Activated CD4-positive, alpha-beta T cell treated with anti-CD3 and anti-CD28 coated beads for 24 hours (primary cell): ENCODE measurements at places on chromosomes 7 and 10.

GRCh38 chr10:28798428-28798955, 121.2 kb downstream of the BAMBI start:
- no peak for DNase-seq

- no peak for DNase-seq
These were observed 24.3 kb upstream of the DNA2 start for GRCh38 chr10:68496072-68496471.

DNA sequence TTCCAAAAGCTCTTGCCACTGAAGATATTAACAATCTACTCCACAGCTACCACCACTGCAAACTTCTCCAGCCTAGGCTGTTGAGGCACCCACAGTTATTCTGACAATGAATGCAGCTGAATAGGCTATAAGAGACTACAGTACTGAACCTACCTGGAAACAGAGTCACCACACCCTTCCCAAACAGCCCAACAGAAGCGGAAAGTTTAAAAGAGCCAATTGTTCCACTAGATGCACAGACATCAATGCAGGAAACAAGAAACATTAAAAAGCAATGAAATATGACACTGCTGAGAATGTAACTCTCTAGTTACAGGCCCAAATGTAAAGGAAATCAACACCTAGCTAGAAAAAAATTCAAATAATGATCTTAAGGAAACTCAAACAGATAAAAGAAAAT, 64.5 kb upstream of the PLA2G12B start:
- no peak for DNase-seq

DNA sequence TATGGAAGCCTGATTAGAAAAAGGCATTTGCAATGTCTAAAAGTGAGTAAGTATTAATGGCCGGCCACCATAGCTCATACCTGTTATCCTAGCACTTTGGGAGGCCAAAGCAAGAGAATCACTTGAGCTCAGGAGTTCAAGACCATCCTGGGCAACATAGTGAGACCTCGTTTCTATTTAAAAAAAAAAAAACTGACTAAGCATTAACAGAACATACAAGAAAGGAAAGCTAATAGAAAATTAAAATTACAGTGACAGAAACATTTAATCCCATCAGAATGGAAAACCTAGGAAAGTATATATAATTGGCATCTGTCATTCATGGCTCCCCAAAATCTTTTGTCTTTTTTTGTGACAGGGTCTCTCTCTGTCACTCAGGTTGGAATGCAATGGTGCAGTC, 55.9 kb downstream of the AOC1 start:
- DNase-seq, result no peak

DNA sequence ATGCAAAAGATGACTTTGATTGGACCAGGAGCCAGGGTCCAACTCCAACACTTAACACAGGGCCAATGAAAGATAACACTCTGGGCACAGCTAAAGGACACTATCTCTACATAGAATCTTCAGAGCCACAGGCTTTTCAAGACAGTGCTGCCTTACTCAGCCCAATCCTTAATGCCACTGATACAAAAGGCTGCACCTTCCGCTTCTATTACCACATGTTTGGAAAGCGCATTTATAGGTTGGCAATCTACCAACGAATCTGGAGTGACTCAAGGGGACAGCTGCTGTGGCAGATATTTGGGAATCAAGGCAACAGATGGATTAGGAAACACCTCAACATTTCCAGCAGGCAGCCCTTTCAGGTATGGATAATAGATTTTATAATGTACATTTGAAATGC, 160.7 kb downstream of the MALRD1 start:
- DNase-seq, result no peak

GRCh38 chr7:142817506-142817905, 37.4 kb upstream of the EPHB6 start:
- DNase-seq, result no peak
